ENCODE measurements at places on chromosomes 5 and 9.

DNA sequence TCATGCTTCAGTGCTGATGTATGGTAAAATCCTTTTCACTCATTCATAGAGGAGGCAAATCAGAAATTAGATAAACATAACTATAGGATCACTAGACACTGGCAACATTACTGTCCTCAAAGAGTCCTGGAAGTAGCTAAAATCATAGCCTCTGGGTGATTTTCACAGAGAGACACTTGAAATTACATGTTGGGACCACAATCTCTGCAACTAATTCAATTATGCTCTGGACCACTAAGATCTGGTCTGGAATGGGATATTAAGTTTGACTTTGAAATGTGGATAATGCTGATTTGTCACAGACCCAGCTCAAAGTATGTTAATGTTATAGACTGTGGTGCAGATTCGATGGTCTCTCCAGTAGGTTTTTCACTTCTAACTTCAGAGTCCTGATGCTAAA, 214.6 kb upstream of the CCNH start:
- no peak for DNase-seq

- no peak for DNase-seq
Observed at GRCh38 chr9:104092875-104093600, 1.1 kb upstream of the SMC2 start.

- DNase-seq: no peak
Observed at GRCh38 chr5:13212886-13213285, 731.6 kb downstream of the DNAH5 start.

GRCh38 chr9:88184976-88185375, 46.7 kb upstream of the SPATA31C2 start:
- no peak for DNase-seq

DNA sequence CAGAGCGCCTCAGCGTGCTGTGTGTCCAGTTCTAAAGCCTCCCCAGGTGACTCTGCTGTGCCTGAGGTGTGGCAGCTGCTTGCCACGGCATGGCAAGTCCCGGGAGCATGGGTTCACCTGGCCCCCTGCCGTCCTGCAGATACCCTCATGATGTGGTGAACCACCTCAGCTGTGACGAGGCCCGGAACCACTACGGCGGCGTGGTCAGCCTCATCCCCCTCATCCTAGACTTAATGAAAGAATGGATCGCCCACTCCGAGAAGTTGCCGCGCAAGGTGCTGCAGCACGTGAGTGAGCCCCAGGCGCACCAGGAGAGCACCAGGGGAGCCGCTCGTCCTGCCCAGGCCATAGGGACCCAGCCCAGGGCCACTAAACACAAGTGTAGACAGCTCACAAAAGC, 9.5 kb downstream of the SPACA9 start:
- no peak for DNase-seq

- no peak for DNase-seq
Observed at GRCh38 chr5:100634937-100635534, 99.9 kb downstream of the FAM174A start.

DNA sequence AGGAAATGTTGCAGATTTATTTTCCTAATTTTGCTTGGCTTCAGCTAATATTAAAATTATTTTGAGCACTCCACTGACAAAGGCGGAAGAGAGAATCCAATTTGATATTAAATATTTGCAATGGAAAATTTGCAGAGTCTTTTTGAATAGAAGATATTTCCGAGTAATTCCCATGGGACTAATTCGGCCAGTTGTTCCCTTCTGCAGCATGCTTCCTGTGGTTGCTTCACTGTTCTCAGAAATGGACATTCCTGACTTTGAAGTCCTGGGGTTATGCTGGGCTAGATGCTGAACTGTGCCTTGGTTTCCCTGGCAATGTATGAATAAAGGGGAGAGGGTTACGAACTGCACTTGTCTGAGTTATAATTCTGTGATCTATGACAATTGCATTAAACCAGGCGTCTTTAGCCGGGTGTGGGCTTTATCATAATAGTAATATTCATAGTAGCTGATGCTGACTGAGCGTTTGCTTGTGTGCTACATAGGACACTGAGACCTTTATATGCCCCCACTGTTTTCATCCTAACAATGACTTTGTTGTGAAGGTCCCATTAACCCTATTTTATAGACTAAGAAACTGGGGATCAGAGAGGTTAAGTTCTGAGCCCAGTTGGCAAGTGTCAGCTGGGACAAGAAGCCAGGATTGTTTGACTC, 114.5 kb upstream of the SPRY4 start:
- no peak for DNase-seq

DNA sequence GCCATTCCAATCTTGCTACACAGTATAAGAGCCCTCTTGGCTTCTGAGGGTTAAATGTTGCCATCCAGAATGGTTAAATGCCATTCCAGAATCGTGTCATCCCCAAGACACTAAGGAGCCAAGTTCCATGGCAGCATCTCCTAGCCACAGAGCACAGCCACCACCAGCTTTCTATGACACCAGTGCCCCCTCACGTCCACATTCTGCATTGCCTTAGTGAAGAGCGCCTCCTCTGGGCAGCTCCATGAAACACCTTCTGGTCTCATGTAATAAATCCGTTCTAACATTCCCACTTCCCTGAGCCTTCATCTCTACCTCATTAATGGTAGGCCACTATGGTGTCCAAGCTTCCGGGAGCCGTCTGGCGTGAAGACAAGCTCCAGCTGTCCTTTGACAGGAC, 12.4 kb downstream of the CBY3 start:
- DNase-seq: peak; percentile 45

All from activated CD4-positive, alpha-beta T cell treated with anti-CD3 and anti-CD28 coated beads, Interleukin-2, Interleukin-6, amounts not matched to agents 100 ng/mL and 50 ng/mL, durations not matched to agents 16 hours and 8 hours (primary cell).